ENCODE measurements at places on chromosomes 3 and 15.

GRCh38 chr3:117633207-117633606 is 923.6 kb downstream of the TUSC7 start:
- DNase-seq = no peak

GRCh38 chr3:185330644-185331043 is 32.3 kb upstream of the MAP3K13 start:
- DNase-seq = no peak

GRCh38 chr3:100047455-100048141 is 66.7 kb downstream of the FILIP1L start:
- no peak for DNase-seq

DNA sequence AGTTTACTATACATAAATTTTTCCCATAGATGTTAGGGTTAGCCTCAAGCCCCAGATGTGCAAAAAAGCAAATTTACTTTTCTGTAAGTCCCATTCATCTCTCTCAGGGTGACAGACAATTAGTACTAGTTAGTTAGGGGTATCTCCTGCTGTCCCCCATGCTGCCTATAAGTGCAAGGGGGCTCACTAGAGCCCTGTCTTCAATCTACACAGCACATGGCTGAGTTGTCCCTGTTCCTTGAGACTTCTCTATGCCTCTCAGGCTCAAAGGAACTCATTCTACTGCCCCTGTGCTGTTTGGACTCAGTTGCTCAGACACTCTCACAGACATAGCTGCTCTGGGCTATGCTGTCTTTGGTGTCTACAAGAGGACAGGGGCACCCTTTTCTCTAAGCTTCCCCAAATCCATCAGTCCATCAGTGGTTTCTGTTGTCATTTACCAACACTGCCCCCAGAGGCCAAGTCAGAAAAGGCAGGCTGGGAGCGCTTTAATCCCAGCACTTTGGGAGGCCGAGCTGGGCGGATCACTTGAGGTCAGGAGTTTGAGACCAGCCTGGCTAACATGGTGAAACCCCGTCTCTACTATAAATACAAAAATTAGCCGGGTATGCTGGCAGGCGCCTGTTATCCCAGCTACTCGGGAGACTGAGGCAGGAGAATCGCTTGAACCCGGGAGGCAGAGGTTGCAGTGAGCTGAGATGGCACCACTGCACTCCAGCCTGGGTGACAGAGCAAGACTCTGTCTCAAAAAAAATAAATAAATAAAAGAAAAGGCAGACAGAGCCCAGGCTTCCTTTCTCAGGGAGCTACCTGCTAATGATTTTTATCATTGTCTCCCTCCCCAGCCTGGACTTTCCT is 31.4 kb upstream of the PRTG start:
- DNase-seq = no peak

- DNase-seq = no peak
Observed at GRCh38 chr3:16203031-16203430, 28.6 kb downstream of the GALNT15 start.

GRCh38 chr15:45785897-45786296 is 151.1 kb downstream of the SQOR start:
- DNase-seq = no peak

DNA sequence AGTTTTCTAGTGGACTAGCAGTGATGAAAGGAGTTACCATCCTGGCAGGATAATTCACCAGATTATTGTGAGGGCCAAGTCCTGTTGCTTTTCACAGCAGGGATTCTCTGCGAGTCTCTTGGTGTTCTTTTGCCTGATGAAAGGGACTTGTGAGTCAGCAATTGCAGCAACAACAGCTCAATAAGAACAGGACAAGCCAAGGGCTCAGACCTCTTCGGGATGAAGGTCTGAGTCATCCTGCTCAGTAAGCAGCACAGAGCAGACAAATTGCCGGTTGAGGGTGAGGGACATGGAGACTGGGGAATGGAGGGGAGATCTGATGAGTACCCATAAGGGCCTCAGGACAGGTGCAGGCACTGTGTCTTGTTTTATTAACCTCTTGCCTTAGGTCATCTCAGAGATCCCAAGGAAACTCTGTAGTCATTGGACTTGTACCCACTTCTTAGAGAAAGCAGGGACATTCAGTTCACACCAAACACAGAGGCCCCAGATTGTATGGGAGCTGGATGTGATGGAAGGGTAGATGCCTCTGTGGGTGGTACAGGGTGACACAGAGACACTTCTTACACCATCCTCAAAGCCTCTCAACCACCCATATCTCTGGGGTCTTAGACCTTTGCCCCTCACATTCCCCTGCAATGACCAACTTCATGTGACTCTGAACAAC is 173.8 kb upstream of the TLE3 start:
- peak; percentile 65 for DNase-seq

GRCh38 chr15:68450192-68450591 is 18.2 kb upstream of the ITGA11 start:
- DNase-seq = no peak

- peak; percentile 21 for DNase-seq
Observed at GRCh38 chr3:31743331-31744089, 210.8 kb downstream of the STT3B start.

DNA sequence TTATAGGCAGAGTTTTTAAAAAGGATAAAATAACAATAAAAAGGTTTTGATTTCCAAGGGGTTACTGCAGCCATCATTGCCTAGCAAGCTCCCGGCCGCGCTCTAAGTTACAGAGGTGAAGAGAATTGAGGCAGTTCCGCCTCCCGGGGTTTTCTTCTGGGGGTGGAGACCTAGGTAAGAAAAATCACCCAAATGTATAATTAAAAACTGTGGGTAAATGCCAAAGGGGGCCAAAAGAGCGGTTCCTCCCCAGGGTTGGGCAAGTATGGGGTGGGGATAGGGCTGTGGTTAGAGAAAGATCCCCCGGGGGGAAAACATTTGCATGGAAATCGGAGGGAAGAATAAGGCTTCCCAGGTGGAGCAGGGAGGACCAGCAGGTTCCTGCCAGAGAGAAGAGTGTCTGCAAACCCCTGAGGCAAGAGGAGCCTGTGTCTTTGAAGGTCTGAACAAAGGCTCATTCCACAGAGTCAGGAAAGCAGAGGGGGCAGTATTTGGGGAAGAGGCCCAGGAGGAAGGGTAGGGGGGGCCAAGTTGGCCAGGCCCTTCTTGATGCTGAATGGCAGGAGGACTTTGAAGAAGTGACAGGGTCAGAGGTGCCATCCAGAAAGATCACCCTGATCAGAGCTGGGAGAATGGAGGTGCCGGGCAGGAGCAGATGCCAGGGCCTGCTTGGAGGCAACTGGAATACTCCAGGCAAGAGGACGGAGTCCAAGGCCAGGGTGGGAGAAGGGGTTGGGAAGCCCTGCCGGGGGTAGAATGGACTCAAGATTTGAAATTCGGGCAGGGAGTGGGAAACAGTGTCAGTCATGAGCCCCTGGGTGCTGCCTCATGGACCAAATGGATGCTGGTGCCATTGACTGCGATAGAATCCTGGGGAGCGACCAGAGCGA is 152.9 kb upstream of the RGMA start:
- no peak for DNase-seq

- no peak for DNase-seq
Observed at GRCh38 chr3:134798681-134799311, 3.7 kb downstream of the EPHB1 start.

GRCh38 chr15:60535265-60535664 is 56.3 kb upstream of the ICE2 start:
- no peak for DNase-seq

DNA sequence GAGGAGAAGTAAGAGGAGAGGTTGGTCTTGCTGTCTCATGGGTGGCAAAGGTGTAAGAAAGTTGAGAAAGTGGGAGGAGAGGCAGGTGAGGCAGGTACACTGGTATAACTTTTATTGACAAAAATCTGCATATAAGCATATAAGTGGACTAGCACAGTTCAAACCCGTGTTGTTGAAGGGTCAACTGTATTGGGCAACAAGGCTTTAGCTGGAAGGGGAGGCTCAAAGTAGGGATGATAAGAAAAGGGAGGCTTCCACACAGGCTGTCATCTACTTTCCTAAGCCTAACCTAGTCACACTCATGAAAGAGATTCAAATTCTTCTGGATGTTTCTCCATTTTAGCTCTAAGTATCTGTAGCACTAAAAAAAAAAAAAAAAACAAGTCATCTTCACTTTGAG is 188.1 kb upstream of the SEMA6D start:
- DNase-seq = no peak

GRCh38 chr3:44208086-44208485 is 33.6 kb upstream of the TOPAZ1 start:
- no peak for DNase-seq

Measured in ovary (tissue), 10 donors.